ENCODE measurements at places on chromosomes 7 and 10.

DNA sequence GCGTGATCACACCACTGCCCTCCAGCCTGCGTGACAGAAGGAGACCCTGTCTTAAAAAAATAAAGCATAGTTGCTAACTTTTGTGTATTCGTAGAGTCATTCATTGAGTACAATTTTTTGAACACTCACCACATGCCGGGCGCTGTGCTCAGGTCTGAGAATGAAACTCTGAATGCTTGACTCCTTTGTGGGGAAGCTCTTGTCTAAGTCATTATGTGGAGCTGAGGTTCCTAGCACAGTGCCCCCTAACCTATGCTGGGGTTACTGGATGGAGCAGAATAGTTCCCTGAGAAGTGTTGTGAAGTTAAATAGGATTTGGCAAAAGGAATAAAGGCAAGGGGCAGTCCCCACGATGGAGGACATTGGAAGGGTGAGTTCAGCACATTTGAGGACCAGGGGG, 123.3 kb downstream of the CELF2 start:
- no peak for DNase-seq

- DNase-seq = no peak
These were observed 298.1 kb downstream of the TCERG1L start for GRCh38 chr10:131013281-131013912.

DNA sequence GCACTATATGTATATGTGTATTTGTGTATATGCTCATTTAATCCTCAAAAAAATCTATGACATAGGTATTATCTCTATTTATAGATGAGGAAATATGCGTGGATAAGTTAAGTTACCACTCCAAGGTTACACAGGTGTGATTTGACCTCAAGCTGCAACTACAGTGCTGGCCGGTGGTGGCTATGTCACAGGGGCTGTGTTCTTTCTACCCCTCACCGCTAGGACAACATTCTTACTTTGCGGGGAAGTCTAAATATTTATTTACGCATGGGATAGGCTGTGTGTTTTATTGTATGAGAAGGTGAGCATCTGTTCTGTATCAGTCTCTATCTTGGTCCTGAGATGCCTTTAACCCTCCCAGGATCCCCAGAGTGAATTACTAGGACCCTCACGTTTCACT, 60.0 kb downstream of the CREB5 start:
- DNase-seq = no peak

- DNase-seq = no peak
These were observed 255.5 kb upstream of the SMIM30 start for GRCh38 chr7:113373863-113374262.

DNA sequence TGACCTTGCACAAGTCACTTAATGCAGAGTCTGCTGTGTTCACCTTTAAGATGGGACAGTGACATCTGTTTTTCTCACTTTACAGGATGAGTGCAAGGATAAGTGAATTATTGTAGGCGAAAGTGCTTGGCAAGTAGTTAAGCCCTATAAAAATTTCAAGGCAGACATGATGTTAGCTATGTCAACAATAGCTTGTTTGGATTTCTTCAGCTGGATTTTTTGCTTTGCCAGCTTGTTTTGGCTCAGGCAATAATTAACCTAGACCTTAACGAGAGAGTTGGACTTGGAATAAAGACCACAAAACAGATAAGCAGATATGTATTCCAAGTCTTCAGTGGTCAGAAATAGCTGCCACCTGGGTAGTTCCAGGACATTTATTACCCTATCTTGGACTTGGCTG, 255.2 kb downstream of the ARL4A start:
- DNase-seq = no peak
